ENCODE measurements at places on chromosomes 16 and 17. TPM values are rescaled to one million over a fixed set of nuclear protein-coding genes. Genes with fewer than 3 reads are reported as not detected.

GRCh38 chr17:48970224-48970623 is 1.8 kb upstream of the GIP start:
- DNase-seq: no peak
- H3K4me3 ChIP-seq: no peak overlapping the region
- peaks cover 29% of the 10 kb centered on the region for H3K27me3 ChIP-seq
- H3K36me3 ChIP-seq: no peaks in the 10 kb centered on the region

Gene RNF43
- total RNA-seq: 269 TPM

- peaks cover 21% of the 10 kb centered on the region for H3K4me1 ChIP-seq
- H3K27me3 ChIP-seq: peaks cover 100% of the 10 kb centered on the region
- H3K4me3 ChIP-seq: peak overlapping the region; percentile 73
- peak overlapping the region; percentile 98 for H3K27ac ChIP-seq
- peaks cover 43% of the 10 kb centered on the region for H3K36me3 ChIP-seq
Observed at GRCh38 chr16:86512860-86513470, 2.6 kb downstream of the FOXF1 start.

- no peak for DNase-seq
- H3K4me3 ChIP-seq: no peak overlapping the region
- H3K36me3 ChIP-seq: peaks cover 79% of the 10 kb centered on the region
Observed at GRCh38 chr16:74485916-74486315, 64.6 kb upstream of the CLEC18B start.

DNA sequence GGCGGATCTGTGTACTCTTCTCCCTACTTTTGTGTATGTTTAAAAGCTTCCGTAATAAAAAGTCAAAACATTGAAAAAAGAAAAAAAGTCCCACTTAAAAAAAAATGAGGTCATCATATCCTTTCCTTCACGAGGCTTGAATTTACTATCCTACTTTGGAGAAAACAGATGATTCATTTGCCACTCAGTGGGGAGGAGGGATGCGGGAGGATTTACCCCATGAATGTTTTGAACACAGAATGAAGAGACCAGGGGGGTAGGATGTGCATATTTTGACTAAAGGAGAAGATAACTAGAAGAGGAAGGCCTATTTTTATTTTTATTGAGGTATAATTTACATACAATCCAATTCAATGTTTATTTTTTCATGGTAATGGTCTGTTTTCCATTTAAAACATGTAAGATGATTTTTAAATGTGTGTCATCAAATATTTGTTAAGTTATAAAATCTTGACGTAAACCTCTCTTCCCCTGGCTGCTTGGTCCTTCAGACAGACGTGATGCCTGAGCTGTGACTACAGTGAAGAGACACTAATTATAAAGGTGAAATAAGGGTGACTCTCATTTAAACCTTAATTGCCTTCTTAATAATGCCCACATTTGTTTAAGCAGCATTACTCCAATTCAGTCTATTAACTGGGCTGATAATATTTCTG is 135.4 kb upstream of the AXIN2 start:
- H3K27me3 ChIP-seq: no peaks in the 10 kb centered on the region
- H3K36me3 ChIP-seq: no peaks in the 10 kb centered on the region
- H3K4me1 ChIP-seq: no peaks in the 10 kb centered on the region

Gene NKD1
- total RNA-seq: 1.2 TPM

DNA sequence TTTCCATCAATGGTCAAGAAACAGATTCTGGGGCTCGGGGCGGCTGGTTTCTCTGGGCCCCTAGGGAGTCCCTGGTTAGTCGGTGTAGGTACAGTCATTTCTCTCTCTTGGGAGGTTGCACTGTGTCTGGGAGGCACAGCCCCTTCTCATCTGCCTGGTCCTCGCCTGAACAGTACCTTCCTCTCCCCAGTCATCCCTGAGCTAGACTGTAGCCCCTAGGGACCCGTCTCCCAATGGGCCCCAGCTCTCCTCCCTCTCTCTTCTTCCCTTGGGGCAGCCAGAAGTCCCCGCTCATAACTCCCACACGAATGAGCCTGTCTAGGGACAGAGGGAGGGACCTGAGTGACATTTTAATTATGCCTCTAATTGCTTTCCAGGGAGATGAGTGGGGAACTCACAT is 20.2 kb upstream of the CPSF4L start:
- DNase-seq: no peak
- H3K27me3 ChIP-seq: no peaks in the 10 kb centered on the region
- peaks cover 64% of the 10 kb centered on the region for H3K4me1 ChIP-seq
- H3K36me3 ChIP-seq: peaks cover 51% of the 10 kb centered on the region

GRCh38 chr16:22318690-22319358 is 21.6 kb downstream of the POLR3E start:
- DNase-seq: peak; percentile 39
- H3K36me3 ChIP-seq: peaks cover 99% of the 10 kb centered on the region
- H3K27ac ChIP-seq: no peak overlapping the region
- H3K27me3 ChIP-seq: no peaks in the 10 kb centered on the region
- no peaks in the 10 kb centered on the region for H3K4me1 ChIP-seq
- no peak overlapping the region for H3K4me3 ChIP-seq
